ENCODE measurements at places on chromosomes 5 and 9.

GRCh38 chr5:151202381-151203139 is 21.3 kb downstream of the CCDC69 start:
- peak; percentile 85 for DNase-seq

DNA sequence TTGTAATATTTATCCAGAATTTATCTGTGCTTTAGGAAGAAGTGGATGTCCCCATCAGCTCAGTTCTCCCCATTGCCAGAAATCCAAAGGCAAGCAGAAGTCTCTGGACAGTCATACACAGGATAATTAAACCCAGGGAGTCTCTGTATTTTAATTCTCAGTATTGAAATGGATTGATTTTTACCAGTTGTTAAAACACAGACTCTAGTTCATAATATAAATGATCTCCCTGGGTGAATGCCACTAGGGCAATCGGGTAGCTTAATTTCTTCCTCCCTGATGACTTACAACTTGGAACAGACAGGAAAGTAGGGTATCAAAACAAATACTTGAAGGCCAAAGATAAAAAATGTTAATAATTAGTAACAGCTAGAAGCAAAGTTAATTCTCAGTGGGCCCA is 66.5 kb upstream of the DAP start:
- DNase-seq: no peak

- DNase-seq: no peak
Measured at GRCh38 chr5:444226-444625, 1.2 kb downstream of the EXOC3 start.

GRCh38 chr5:109878887-109879286 is 189.2 kb downstream of the MAN2A1 start:
- DNase-seq: no peak

GRCh38 chr5:60577116-60577515 is 122.8 kb downstream of the DEPDC1B start:
- no peak for DNase-seq

DNA sequence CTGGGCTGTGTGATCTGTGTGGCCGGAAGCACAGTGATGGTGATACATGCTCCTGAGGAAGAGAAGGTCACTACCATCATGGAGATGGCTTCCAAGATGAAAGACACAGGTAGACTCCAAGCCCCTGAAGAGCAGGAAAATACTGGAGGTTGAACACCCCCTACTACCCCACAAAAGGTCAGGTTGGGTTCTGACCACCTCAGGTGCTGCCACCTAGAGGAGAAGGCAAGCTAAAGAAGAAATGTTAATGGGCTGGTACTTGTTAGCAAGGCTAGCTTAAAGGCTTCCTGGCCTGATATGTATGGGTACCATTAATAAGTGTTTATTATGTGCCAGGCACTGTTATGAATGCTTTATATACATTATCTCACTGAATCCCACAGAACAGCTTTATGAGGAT is 11.7 kb downstream of the NIPAL4 start:
- peak; percentile 53 for DNase-seq

DNA sequence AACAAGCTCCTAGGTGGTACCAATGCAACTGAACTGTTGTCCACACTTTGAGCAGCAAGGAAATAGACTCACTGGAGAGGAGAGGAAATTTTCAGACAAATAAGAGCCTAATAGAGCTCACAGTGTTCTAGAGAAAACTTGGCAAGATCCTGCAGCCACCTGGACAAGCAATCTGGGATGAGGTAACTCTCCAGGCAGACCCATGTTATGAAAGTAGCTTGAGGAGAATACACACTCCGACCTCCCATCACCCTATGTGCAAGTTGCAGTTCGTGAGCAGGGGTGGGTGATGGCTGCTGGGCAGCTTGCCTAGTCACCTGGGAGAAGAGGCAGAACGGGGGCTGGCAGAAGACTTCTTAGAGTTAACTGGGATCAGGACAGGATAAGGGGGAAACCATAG is 102.2 kb downstream of the KLF4 start:
- DNase-seq: no peak

DNA sequence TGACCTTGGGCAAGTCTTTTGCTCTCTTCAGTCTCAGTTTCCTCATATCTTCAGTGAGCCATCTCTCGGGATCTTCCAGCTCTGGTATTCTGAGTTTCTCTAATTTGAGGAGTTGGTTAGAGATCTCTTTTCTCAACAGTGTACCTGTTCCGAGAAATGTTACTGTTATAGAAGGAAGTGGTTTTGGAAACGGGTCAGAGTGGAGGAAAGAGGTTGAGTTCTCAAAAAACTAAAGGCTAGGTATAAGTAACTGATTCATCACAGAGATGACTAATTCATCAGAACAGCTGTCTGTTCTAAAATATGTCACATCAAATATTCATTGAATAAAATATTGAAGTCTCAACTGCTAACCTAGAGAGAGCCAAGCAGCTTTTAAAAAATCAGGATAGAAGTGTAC is 106.6 kb downstream of the PALM2AKAP2 start:
- DNase-seq: no peak

- DNase-seq: peak; percentile 73
Measured at GRCh38 chr5:132065351-132065937, 5.0 kb downstream of the IL3 start.

DNA sequence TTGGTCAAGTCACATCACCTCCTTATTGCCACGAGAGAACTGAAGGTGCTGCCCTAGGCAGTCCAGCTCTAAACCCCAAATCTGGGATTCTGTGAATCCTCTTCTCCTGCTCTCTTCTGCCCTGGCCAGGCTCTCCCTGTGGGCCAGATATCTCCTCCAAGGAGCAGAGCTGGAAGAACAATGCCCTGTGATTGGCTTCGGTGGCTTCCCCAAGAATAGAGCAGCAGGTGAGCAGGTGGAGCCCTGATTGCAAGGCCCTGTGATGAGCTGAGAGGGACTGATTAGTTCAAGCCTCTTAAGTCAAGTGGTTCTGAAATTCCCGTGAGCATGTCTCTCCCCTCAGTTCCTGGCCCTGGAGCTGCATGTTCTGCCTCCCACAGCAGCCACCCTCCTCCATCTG is 175.3 kb upstream of the BRINP1 start:
- no peak for DNase-seq

GRCh38 chr5:32083981-32084430 is 90.1 kb downstream of the GOLPH3 start:
- no peak for DNase-seq

DNA sequence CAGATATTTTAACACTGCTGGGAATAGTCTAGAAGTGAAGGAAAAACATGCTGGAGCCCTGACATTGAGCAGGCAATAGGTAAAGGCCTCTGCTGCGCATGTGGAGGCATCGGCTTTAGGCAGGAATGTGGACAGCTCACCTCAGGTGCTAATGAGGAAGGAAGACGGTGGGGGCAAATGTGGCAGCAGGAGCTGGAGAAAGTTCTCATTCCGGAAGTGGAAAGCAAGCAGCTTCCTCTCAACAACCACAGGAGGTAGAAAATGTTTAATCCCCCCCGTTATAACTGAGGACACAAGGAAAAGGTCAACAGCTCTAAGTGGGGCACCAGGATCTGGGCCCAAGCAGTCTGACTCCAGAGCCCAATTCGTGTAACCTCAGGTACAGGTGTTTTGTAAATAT is 7.6 kb upstream of the RPS14 start:
- no peak for DNase-seq

GRCh38 chr9:29701559-29701958 is 2128.3 kb upstream of the C9orf72 start:
- no peak for DNase-seq

- DNase-seq: no peak
Measured at GRCh38 chr5:74367934-74368333, 272.6 kb downstream of the ENC1 start.

- DNase-seq: no peak
Measured at GRCh38 chr9:4550777-4551484, 60.7 kb downstream of the SLC1A1 start.

DNA sequence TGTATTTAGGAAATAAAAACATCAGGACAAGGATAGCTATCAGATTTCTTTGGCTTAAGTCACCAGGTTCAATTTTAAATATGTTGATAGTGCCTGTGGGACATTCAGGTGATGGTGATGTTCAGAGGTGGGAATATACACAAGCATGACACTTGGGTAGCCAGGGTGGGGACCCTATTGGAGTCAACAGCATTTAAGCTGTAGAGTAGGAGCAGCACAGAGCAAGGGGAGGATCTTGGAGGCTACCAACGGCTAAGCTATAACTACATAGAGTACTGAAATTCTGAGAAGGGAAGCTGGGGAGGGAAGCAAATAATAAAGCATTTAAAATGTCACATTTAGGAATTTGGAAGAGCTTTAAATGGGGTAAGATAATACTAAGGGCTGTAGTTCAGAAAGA is 177.7 kb downstream of the CPLANE1 start:
- no peak for DNase-seq

GRCh38 chr9:114214181-114214580 is 58.8 kb downstream of the COL27A1 start:
- DNase-seq: no peak

DNA sequence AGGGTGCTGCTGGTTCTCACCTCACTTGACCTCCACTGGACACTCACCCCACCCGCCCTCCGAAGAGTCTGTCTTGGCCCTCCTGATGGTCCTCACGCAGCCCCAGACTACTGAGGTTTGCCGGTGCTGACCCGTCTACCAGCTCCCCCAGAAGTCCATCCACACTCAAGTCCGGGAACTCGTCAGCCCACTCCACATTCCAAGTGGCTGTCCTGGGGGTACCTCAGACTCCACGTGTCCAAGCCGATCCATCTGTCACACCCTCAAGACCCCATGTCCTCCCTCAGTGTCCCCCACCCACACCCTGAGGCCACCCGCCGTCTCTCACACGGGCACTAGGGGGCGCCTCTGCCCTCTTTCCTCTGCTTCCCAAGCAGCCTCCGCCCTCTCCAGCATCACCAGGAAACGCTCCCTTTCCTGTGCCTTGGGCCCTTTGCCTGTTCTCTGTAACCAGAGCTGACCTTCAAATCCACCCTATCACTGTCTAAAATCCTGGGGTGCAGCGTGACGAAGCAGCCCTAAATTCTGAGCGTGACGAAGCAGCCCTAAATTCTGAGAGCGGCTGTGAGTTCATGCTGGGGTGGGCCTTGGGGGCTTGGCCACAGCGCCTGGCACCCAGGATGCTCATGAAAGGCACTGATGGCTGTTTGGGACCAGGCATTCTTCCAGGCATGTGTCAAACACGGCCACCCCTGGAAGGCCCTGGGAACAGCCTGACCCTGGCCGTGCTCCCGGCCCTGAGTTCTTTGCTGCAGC is 95.7 kb downstream of the KCNT1 start:
- no peak for DNase-seq

DNA sequence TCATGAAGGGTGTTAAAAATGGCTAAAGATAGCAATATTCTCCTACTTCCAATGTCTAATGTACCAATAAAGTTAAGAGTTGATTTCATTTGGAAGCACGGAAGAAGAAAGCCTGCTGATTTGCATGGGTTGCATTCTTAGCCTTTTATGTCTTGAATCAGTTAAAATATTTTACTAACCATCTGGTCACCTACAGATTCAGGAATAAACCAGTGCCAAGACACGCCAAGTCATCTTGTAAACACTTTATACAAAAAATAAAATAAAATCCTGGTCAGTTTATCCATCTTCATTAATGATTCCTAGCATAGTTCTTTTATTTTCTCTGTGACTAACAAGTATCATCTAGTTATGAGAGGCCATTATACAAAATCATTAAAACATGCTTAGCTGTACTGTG is 1031.6 kb upstream of the WWC1 start:
- no peak for DNase-seq

- no peak for DNase-seq
Measured at GRCh38 chr5:119078861-119079260, 8.0 kb downstream of the DMXL1 start.

DNA sequence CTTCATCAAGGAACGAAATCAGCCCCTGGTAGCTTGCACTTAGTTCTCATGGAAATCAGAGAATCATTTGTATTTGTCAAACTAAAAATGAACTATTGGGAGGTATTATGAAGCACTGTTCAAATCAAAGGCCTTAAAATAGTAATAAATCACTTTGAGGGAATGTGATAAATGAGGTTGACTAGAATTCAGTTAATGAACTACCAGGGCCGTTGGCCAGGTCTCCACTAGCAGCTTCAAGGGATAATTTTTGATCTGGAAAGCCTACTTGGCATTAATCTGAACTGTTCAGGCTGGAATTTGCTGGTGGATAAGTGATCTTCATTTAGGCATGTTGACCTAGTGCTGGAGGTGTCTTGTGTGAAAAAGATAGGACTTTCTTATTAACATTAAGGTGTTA is 76.4 kb upstream of the GPR151 start:
- DNase-seq: no peak

- no peak for DNase-seq
Measured at GRCh38 chr9:11966786-11967185, 726.4 kb upstream of the TYRP1 start.

- DNase-seq: no peak
Measured at GRCh38 chr5:160376416-160376815, 6.0 kb upstream of the C1QTNF2 start.

DNA sequence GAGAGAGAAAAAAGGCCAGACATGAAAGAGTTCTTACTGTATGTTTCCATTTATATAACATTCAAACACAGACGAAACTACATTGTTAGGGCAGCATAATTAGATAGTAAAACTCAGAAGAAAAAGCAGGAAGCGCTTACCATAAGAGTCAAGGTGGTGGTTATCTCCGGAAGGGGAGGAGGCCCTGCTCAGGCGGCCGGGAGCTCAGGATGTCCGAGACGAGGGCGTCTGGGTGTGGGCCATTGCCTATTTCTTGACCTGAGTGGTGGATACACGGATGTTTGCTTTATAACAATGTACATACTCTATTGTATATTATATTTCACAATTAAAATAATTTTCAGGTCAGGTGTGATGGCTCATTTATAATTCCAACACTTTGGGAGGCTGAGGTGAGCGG is 80.9 kb upstream of the COL5A1 start:
- DNase-seq: no peak

DNA sequence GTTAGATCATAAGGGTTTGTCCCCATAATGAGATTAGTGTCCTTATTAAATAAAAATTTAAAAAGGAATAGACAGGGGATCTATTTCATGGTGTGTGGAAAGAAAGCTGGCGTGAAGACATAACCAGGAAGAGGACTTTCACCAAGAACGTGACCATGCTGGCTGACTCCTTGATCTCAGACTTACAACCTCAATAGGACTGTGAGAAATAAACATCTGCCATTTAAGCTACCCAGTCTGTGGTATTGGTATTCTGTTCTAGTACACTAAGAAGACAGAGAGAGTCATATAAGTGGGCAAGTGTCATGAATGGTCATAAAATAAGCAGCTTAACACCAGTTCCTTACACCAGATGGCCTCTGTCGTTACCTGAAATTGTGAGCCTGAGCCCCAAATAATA is 259.4 kb upstream of the CCNG1 start:
- DNase-seq: no peak

DNA sequence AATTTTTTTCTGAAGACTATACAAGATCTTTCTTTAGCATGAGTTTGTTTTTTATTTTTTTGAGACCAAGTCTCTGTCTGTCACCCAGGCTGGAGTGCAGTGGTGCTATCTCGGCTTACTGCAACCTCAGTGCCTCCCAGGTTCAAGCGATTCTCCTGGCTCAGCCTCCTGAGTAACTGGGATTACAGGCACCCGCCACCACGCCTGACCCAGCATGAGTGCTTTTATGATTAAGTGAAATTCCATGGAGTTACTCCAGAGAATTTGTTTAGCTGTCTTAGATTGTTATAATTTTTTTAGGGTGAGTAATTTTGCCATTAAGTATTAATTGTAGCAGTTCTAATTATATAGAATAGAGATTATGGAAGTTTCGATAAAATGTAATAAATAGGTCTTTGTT is 14.3 kb downstream of the YTHDC2 start:
- DNase-seq: no peak
